Esophagus squamous epithelium (tissue), 5 donors: ENCODE measurements at places on chromosomes 2 and 18.

- DNase-seq: no peak
These were observed 7.9 kb downstream of the SERPINB12 start for GRCh38 chr18:63550068-63550467.

- DNase-seq: no peak
These were observed 106.0 kb downstream of the SETBP1 start for GRCh38 chr18:44786688-44787087.

- DNase-seq: no peak
These were observed 50.5 kb upstream of the ITPRID2 start for GRCh38 chr2:181841079-181841478.

DNA sequence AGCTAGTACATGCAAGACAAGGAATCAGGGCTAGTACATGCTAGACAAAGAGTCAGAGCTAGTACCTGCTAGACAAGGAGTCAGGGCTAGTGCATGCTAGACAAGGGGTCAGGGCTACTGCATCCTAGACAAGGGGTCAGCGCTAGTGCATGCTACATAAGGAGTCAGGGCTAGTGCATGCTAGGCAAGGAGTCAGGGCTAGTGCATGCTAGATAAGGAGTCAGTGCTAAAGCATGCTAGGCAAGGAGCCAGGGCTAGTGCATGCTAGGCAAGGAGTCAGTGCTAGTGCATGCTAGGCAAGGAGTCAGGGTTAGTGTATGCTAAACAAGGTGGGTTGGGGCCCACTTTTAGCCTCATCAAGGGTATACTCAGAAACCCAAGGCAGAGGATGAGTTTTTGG is 90.1 kb upstream of the FAM136A start:
- DNase-seq: no peak

DNA sequence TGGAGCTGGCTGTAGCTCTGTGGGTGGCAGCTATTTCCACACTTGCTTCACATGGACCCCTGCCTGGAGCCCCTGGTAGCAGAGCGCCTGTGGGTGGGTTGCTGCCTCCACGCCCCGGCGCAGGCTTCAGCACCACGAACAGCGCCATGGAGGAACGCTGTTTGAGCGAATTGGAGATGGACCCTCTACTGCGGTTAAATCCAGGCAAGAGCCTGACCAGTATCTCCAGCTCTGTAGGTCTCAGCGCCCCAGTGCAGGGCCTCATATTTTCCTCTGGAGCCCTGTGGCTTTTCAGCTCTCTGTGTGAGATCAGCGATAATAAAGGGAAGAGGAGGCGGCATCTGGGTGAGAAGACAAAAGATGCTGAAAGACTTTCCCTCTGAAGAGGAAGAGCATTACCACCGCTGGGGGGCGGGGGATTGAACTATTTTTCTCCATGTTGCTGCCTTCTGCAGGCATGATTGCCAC is 12.0 kb downstream of the ONECUT2 start:
- DNase-seq: no peak

DNA sequence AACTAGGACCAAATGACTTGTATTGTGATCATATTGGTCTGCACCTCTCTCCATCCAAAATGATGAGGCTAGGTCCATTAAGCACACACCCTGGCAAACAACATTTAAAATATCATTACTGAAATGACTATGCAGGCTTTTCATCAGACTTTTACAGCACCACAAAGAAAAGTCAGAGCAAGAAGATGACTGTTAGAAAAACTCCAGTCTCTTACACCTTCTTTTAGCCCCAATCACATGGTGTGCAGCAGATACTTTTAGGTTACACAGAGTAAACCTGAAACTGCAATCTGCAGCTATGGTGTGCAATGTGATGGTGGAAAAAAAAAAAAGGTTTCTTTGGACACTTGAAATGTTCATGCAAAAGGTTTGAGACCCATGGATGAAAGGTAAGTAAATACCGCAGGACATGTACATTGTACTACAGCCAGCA is 5.4 kb upstream of the POLI start:
- no peak for DNase-seq

DNA sequence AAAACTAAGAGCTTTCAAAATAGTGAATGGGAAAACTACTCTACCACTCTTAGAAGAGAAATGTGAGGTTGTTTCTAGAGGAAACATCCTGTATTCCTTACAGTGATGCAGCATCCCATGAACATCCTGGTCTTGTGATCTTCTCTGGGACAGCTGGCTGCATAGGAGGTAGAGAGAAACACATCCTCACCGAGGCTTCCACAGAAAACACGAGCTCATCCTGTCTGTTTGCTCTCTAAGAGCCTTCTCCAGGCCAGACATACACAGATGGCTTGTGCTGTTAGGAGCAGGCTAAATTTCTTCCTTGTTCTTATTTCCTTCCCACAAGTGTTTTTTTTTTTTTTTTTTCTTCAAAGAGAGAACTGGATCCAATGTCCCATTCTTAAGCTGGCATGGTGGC is 14.7 kb upstream of the FZD7 start:
- DNase-seq: no peak

- DNase-seq: no peak
These were observed 301.8 kb downstream of the XIRP2 start for GRCh38 chr2:167190053-167190452.

GRCh38 chr2:50748671-50749070 is 283.3 kb downstream of the NRXN1 start:
- no peak for DNase-seq

- DNase-seq: no peak
These were observed 10.5 kb upstream of the PRELID3A start for GRCh38 chr18:12397254-12397653.

DNA sequence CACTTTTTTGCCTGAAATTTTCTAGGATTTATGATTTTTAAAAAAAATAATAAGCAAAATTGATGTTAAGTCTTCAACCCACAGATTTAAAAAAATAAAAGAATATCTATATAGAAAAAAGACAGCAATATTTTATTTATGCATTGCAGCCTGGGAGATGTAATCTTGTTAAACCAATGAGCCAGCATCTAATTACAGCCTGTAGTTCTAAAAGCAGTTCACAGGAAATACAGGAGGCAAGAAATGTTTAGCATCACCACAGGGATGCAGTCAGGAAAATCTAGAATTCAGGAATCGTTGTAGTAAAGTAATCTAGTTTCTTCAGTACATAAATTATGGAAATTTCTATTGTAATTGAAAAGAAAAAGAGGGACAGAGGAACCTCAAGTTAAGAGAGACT is 17.2 kb downstream of the UGGT1 start:
- no peak for DNase-seq

- DNase-seq: no peak
These were observed 39.1 kb upstream of the ODC1 start for GRCh38 chr2:10487081-10487740.

- DNase-seq: no peak
These were observed 45.7 kb downstream of the RALB start for GRCh38 chr2:120298173-120298835.

DNA sequence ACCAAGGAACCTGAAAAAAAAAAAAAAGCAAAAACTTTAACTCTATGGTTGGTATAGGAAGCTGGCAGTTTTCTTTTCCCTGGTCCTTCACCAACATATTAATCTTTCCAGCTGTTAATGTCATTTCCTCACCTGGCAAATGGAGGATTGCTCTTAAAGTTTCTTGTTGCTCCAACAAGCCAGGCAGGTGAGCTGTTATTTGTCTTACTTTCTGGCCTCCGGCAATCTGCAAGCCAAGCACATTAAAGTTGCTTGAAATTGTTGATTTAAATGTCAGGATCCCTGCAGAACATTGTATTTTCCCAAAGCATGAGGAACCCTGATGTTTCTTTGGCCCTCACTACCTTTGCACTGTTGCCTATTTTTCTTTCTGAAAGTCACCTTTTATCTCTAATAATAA is 664.9 kb downstream of the METTL4 start:
- DNase-seq: no peak

DNA sequence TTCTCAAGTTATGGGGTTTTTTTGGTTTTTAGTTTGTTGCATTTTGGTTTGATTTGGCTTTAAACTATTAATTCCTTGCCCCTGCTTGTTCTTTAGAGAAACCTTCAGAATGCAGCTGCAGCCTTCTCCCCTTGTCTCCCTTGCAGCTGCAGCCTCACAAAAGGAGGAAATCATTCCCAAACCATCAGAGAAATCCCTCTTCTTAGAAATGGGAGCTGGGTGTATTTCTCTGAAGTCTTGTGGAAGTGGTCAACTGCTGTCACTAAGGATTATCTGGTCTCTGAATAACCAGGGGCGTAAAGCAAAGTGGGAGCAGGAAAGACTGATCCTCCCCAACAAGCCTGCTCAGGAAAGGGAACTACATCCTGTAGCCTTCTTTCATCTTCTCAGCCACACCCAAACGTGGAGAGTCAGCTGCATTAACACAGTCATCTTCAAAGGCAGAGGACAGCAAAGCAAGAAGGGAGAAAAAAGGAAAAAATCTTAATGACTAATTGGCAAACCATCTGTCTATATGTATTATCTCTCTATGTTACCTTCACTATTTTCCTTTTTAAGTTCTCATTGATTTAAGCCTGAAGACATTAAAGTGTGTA is 1834.1 kb upstream of the PIK3C3 start:
- no peak for DNase-seq

DNA sequence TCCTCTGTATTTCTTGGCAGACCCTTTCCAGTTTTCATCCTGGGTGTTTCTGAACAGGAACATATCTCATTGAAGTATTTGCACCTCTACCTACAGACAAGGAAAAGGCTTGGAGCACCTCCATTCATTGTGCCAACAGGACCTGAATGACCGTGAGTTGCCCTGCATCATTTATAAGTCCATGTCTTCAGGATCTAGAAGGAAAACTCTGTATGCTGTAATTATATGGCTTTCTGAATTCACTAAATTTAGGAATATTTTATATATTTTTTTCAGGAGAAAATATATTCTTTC is 402.3 kb upstream of the SLC14A2 start:
- no peak for DNase-seq

DNA sequence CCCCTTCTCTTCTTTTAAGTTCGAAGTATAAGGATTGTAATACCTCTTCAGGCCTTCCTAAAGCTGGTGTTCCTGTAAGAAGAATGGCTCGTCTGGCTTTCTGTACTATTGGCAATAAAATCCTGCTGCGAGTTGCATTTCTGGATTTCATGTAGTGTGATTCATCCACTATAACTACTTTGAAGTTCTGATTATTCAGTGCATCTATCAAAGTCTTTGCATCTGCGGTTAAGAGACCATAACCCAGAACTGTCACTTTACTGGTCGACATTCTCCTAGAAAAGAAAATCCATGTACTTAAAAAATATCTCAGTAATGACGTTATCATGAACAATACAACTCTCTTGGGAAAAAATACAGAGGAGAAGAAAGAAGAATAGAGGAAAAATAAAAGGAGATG is 181.1 kb downstream of the ZRANB3 start:
- no peak for DNase-seq

DNA sequence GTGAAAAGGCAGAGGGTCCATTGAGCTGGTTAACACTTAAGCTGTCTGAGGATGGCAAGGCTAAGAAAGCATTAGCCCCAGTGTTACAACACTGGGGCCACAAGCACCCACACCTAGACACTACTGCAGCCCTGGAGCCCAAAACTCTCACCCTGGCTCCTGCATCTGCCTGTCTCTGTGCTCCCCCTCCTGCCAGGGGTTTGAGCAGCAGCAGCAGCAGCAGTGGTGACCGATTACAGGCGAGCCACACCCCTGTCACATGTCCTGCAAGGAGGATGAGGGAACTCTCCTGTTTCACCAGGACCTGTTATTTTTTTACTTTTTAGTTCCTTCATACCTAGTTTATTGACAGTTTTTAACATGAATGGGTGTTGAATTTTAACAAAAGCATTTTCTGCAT is 326.7 kb upstream of the MAP2 start:
- DNase-seq: no peak

- DNase-seq: no peak
These were observed 119.6 kb downstream of the ZFP36L2 start for GRCh38 chr2:43106559-43107527.

GRCh38 chr2:180990794-180991193 is 10.4 kb downstream of the UBE2E3 start:
- no peak for DNase-seq
